KG1 (cell line): ENCODE measurements at places on chromosomes 5 and 9.

DNA sequence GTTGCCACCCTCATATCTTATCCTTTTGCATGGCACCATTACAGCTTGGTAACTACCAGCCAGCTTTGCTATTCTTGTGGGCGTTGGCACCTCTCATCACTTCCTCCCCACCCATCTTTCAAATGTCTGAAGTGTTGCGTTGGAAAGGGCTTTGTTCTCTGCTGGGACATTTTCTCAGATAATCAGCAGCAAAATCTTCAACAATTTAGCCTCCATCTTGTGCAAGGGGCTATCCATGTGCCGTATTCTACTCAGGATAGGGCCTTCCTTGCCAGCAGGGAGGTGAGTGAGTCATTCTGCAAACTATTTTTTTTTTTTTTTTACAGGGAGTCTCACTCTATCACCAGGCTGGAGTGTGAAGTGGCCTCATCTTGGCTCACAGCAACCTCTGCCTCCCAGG lies 62.1 kb upstream of the NUDT12 start:
- no peak for DNase-seq

DNA sequence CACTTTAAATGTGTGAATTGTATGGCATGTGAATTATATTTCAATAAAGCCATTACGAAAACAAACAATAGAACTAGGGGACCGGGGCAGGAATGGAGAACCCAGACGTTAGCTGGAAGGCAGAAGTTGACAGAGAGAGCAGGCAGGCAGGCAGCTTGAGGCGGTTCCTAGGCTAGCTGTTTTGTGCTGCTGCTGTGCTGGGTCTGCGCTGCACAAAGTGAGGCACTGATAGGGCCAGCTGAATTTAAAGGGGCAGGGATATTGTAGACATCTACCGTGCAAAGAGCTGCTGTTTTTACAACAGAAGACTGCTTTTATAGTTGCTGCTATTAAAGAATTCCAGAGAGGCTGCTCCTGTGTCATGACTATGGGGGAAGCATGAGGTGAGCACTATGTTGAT lies 21.6 kb upstream of the MIER3 start:
- no peak for DNase-seq

GRCh38 chr5:24407466-24407865 lies 237.3 kb downstream of the CDH10 start:
- no peak for DNase-seq

DNA sequence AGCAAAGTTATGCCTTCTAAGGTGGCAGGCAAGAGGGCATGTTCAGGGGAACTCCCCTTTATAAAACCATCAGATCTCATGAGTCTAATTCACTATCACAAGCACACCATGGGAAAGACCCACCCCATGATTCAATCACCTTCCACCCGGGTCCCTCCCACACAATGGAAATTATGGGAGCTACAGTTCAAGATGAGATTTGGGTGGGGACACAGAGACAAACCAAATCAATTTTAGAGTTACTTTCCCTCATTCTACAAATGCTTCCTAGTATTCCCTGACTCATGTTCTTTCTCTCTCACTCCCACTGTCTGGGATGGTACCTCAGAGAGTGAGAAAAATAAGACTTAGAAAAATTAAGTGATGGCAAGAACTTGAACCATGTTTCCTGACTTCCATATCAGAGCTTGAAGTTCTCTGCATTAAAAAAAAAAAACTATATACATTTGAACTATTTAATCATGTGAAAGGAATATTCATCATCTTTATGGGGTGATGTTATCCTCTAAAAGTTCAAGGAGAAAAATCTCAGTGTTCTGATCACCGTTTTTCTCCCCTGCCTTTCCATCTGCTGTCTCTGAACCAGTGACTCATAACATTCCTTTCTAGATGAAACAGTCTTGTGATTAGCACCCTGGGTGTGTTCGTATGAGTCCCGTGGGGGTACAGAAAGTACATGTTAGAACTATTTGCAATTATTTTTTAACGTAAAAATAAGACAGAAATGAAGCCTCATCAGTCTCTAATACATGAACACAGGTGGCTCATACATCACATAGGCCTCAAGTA lies 282.9 kb downstream of the SLF1 start:
- no peak for DNase-seq

- peak; percentile 16 for DNase-seq
These were observed 27.5 kb downstream of the SH3TC2 start for GRCh38 chr5:149035372-149035790.

DNA sequence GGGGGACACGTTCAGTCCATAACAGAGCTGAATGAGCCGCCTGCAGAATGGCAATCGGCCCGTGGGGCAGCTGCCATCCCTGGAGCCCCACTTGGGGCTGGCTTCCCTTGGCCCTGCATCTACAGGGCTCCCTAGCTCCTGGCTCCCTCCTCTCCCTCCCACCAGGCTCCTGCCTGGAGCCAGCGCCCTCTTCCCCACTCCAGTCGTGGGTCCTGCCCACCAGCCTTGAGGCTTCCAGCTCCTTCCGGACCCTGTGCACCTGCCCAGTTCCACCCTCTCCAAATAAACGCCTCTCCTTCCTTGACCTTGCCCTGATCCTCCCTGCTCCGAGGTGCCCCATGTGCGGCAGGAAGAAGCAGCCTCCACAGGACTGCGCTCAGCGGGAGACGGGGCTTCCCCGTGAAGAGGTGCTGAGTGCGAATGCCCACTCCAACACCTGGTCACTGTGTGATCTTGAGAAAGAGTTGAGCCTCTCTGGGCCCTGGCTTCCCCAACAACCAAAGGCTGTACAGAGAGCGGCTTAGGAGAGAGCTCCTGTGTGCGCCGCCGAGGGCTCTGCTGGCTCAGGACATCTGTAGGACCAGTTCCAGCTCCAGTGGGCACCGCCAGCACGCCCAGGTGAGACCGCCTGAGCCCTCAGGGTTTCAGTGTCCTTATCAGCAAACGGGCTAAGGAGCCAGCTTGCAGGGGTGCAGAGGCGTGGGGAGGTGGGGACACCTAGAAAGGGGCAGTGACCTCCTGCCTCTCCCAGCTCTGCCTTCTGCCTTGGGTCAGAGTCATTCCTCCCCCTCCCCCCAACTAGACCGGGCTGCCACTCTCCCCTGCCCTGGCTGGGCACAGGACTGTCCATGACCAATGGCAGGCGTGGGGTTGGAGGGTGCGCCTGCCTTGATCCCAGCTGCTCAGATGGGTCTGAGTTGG lies 12.1 kb downstream of the C9orf50 start:
- no peak for DNase-seq
